NCI-H187 (cell line): ENCODE measurements at places on chromosomes 2 and 18.
A peak's percentile ranks its signal among the peaks of the same experiment; 100 is the strongest.

DNA sequence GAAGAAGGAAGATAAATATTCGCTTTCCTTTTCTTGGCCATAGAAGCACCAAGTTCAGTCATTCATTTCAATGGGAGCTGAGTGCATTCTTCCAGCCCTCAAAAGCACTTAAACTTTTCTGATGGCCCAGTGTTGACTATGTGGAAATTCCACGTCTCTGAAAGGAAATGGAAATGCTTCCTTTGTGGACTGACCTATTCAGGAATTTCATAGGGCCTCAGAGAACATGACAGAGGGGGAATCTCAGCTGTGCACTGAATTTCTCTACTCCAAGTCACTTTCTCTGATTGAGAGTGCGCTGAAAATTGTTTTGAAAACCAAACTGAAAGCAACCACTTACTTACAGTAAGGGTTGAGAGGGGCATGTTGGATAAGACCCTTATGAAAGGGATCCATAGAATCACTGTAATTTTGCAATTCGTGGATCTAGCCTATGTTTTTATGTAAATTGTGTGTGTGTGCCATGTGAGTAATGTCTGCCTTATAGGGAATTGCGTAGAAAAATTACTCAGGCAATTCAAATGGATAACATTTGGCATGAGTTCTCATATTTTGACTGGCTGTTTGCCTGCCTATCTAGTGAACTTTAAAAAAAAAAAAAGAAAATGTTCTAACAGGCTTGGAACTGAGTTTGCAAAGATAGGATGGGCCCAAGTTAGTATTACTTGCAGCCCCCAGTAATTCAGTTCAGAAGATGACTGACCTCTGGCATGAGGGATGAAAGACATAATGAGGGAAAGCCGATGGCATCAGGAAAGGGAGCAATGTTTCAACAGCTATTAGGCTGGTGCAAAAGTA lies 437.0 kb downstream of the PTPRM start:
- DNase-seq: no peak

DNA sequence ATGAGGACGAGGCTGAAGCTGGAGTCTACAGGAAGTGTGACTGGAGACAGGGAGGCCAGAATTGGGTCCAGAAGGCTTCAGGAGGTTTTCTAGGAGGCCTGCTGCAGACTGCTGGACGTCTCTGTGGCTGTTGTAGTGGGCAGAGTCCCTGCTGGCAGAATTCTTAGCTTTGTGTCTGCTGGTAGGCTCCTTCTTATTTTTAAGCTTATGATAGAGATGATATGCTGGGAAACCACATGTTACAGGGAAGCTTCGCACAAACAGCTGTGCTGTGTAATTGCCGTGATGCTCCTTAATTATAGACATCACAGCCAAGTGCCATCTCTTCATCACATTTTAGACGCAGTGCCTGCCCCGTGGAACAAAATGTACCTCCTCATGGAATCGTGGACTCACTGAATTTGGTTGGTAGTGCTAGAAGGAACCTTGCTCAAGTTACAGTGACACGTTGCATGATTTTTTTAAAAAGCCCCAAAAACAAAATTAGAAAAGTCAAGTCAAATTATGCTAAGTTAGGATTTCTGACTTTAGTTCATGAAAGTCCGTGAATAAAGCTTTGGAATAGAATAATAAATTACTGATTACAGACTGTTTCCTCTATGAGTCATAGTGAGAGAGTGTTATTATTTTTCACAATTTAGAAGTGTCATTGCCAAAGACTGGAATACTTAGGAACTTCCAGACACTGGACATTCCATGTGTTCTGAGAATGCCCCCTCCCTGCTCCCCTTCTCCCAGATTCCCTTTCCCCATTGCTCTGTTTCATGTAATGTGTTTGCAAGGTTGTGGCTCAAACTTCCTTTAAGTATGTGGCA lies 144.1 kb downstream of the FHOD3 start:
- no peak for DNase-seq

- peak; percentile 50 for DNase-seq
Measured at GRCh38 chr2:240140511-240140910, at the start of gene OTOS. Gene OTOS, minus strand, starts transcription at chr2:240140658. Its CDS starts 332 bp downstream, at chr2:240140326.

GRCh38 chr2:58046585-58047372 lies at the start of gene VRK2:
Gene VRK2, plus strand, starts transcription at chr2:58046806. Its CDS starts 2,026 bp downstream, at chr2:58048832.
- peak; percentile 69 for DNase-seq

DNA sequence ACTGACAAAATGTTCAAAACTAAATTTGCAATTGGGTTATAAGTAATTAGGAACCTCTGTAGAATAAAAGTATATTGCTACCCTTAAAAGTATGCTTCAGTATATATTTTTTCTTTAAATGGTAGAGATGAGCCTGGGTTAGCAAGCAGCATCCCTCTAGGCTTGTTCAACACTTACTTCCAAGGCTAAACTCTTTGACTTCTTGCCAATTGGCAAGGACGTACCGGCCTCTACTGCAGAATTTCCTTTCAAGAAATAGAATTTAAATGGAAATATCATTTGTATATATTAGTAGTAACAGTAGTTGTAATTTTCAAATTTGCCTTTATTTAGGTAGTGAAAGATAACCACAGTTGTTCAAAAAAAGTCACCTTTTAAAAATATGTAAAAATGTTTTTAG lies 105.1 kb upstream of the SLC38A11 start:
- DNase-seq: no peak

- no peak for DNase-seq
Measured at GRCh38 chr18:50334546-50335152, 40.2 kb upstream of the SKA1 start.

- no peak for DNase-seq
Measured at GRCh38 chr2:140657657-140658056, 1473.2 kb downstream of the LRP1B start.

GRCh38 chr2:109679225-109679624 lies 65.1 kb downstream of the SOWAHC start:
- no peak for DNase-seq

GRCh38 chr2:133711201-133711600 lies 142.9 kb upstream of the NCKAP5 start:
- no peak for DNase-seq

DNA sequence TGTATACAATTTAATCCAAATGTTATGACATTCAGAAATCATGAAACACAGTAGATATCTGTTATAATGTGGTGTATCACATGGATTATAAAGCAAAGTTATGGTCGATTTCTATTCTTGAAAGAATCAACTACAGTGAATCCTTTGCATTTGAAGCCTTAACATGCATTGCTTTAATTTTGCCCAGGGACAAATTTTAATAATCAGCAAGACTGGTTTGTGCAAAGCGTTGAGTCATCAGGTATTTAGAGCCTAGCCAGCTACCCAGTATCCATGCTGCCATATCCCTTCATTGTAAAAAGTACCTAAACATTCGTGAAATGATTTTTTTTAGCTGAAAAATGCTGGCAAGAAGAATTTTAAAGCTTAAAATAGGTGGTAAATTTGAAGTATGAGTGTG lies 8.9 kb upstream of the SPDYA start:
- DNase-seq: no peak

- DNase-seq: no peak
Measured at GRCh38 chr2:57376985-57377384, 669.6 kb upstream of the VRK2 start.

GRCh38 chr2:145484448-145485097 lies 964.7 kb upstream of the ZEB2 start:
- no peak for DNase-seq

DNA sequence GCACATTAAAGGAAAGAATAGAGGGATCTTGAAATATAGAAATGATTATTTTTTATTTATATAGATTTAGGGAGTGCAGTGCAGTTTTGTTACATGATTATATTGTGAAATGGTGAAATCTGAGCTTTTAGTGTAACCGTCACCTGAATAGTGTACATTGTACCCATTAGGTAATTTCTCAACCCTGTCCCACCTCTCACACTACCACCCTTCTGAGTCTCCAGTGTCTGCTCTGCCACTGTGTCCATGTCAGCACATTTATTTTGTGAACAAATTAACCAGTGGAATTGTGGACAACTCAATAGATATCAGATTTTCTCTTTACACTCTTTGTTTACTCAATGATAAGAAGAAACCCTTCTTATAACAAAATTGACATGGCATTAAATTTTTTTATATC lies 24.2 kb downstream of the APLF start:
- DNase-seq: no peak

GRCh38 chr2:205889114-205889513 lies 196.9 kb downstream of the INO80D start:
- DNase-seq: no peak

DNA sequence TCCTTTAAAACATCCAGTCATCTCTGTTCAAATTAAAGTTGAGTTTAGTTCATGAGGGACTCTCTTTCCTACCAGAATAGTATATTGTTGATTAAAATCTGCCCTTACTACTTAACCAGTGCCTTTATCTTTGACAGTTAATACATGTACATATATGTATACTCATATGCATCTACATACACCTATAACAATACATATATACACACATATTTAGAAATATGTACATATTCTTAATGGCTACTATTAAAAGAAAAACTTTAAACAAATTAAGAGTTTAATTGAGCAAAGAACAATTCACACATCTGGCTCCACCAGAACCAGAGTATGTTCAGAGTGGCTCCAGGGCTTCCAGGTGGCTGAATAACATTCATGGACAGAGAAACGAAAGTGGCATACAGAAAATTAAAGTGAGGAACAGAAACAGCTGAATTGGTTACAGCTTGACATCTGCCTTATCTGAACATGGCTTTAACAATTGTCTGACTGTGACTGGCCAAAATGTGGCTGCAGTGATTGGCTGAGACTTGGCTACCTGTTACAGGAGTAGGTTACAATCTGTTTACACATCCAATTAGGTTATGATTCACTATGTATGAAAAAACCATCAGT lies 38.8 kb downstream of the ZNF519 start:
- no peak for DNase-seq

DNA sequence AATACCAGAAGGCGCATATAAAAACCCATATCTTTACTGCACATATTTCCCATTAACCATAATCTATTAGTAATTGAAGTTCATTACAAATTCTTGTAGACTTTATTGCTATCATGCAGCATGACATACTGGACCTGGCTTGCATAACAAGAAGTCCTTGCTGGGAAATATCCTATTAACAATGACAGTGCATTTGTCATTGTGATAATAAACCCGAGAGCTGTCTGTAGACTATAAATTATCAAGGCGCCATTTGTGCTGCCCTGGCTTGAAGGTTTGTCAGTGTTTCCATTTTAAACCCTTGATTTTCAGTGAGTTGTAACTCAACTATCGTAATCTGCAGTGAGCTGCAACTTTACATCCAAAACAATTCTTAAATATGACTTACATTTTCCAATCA lies 59.0 kb downstream of the HNMT start:
- DNase-seq: no peak

DNA sequence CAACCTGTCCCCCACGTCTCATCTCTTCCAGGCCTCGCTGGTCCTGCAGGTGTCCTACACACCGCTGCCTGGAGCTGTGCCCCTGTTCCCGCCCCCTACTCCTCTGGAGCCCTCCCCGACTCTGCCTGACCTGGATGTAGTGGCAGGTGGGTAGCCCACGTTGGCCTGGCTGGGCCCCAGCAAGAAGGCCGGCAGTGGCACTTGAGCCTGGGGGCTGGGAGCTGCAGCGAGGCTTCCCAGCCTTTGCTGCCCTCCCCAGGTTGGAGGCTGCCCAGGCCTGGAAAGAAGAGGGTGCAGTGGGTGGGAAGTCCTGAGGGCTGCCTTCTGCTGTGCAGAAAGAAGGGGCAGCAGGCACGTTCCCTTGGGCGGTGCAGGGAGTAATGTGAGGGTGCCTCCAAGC lies 58.4 kb downstream of the DYSF start:
- no peak for DNase-seq

- DNase-seq: no peak
Measured at GRCh38 chr2:10579876-10580514, 109.8 kb downstream of the NOL10 start.
